ENCODE measurements at places on chromosomes 7 and 10.

- DNase-seq = no peak
These were observed 12.5 kb upstream of the DDIT4 start for GRCh38 chr10:72260976-72261783.

DNA sequence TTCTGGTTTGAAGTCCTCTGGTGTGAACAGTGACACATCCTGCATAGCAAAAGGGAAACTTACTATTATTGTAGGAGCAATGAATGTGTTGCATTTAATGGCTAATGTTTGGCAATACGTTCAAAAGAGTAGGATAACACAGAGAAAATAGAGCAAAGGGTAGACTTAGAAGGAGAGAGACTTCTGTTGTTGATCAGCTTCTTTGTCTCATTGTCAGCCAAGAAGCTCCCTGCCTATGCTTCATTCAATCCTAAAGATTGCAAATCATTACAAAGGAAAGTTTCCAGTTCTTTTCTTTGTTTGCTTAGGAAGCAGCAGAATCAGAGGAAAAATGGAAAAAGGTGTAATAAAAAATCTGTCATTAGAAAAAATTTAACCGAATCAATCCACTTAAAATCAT is 7.9 kb upstream of the TSPAN13 start:
- no peak for DNase-seq

DNA sequence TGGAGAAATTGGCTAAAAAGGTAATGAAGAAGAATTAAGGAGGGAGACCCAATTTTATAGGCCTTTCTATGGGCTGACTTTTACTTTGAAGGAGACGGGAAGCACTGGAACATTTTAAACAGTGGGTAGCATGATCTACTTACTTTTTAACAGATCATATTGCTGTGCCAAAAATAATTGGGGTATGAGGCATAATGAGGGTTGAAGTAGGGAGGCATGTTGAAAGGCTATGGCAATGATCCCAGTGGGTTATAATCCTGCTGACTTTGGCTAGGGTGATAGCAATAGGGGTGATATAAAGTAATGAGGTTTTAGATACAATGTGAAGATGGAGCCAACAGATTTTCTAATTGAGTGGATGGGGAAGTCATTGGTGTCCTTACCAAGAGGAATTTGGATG is 73.2 kb downstream of the GPR37 start:
- no peak for DNase-seq

DNA sequence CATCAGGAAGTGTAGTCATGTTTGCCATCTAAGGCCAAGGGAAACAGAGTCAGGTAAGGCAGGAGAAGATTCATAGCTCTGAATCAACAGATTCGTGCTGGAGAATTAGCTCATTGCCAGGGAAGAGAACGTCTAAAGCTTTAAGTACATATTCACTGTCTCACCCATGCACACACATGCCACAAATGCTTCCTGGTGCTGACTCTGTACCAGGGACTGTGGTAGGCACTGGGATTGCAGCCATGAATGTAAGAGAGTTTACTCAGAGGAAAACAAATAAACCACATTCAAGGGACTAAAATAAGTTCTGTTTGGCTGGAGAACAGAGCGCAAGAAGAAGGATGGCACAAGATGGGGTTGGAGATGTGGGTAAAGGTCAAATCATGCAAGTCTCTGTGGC is 89.8 kb upstream of the HPS1 start:
- no peak for DNase-seq

DNA sequence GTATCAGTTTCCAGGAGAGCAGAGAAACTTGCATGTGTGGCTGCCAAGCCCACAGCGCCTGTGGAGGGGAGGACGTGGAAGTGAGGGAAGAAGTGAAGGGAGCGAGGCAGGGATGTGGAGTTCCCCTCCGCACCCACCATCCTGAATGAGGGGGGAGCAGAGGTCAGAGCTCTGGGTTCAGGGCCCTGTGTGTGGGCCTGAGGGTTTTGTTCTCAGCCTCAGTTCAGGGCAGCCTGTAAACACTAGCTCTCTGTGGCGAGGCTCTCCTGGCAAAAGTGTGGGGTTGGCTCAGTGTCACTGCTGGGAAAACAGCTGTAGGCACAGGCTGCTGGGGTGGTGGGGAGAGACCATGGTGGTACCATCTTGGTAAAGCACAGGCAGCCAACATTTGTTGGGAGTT is 108.4 kb downstream of the C10orf105 start:
- DNase-seq = no peak
